GM12864 (cell line): ENCODE measurements at places on chromosomes 1 and 21.

DNA sequence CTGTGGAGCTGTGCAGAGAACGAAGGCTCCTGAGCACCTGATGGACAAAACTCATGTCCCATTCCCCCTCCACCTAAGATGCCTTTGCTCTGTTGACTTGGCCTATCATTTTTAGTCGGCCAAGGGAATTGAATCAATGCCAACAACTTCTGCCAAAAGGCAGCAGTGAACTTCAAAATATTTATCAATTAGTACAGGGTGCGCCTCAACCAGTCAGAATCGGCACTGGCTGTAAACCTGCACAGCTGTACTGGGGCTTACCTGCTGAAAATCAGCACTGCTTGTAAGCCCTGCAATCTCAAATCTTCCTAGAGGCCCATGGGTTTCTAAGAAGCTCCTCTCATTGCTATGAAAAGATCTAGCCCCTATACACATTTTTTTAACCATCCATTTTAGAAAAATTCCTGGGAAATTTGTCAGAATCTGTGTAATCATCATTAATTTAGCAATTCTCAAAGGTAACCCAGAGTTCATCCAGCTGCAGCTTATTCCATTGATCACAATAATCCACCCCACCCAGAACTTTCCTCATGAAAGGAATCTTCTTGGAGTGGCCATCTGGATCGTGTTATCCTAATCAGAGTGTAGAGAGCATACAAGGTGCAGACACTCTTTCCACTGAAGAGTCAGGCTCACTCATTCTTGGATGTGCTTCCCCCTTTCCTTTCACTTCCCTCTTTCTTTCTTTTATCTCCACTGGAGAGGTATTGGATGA, 40.2 kb downstream of the ADAMTS1 start:
- DNase-seq, result no peak

DNA sequence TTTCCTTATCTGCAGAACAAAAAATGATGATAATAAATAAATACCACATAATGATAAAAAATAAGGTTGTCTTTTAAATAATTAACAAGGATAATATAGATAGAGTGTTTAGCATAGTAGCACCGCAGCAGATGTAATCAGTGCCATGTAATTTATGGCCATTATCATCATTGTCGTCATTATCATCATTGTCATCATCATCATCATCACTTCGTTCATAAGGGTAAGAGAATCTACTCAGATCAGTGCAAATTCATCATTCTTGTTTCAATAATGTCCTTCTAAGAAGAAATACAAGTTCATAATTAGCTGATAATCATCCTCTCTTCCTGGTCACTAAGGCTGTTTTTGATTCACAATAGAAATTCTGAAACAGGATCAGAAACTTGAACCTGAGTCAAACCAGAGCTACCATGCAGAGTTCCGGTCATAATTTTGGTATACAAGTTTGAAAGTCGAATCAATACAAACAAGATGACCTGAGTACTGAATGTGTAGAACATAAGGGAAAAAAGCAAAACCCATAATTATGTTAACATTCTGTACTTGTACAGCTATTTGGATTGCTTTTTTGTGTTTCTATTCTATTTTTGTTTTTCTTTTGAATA, 172.0 kb downstream of the LRRC40 start:
- DNase-seq, result peak; percentile 22

GRCh38 chr1:37250371-37250770, 216.1 kb upstream of the GRIK3 start:
- DNase-seq, result no peak

DNA sequence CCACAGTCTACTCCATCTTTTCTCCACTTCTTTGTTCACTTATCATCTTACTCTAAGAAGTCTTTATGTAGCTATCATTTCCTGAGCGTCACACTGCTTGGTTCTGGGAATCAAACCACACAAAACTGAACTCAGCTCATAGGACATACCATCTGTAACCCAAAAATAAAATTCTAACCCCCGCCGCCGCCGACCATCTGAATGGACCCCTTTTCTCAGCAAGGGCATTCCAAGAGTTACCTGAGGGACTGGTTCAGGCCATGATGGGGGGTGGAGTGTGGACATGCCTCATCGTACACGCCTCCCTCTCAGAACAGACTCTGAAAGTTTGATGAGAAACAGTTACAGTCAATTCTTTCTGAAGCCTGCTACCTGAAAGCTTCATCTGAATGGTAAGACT, 12.6 kb upstream of the CHI3L2 start:
- DNase-seq, result peak; percentile 79

DNA sequence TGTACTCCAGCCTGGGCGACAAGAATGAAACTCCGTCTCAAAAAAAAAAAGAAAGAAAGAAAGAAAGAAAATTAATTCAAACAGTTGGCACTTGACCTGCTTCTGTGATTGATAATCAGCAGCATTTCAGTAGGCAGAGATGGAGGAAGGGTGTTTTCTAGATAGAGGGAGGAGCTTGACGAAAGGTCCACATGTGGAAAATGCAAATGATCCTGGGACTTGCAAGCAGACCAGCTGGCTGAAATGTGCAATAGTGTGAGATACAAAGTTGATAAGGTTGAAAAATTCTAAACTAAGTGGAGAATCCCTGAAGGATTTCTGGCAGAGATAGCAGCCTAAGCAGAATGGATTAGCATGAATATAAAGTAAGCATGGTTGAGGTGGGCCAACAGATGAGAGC, 4.2 kb downstream of the ELAPOR1 start:
- no peak for DNase-seq

GRCh38 chr1:2347409-2347785, 44.0 kb downstream of the MORN1 start:
- DNase-seq, result no peak
